ENCODE measurements at places on chromosomes 1 and 21.

GRCh38 chr1:51973587-51974474, 16.7 kb downstream of the RAB3B start:
- DNase-seq, result no peak

DNA sequence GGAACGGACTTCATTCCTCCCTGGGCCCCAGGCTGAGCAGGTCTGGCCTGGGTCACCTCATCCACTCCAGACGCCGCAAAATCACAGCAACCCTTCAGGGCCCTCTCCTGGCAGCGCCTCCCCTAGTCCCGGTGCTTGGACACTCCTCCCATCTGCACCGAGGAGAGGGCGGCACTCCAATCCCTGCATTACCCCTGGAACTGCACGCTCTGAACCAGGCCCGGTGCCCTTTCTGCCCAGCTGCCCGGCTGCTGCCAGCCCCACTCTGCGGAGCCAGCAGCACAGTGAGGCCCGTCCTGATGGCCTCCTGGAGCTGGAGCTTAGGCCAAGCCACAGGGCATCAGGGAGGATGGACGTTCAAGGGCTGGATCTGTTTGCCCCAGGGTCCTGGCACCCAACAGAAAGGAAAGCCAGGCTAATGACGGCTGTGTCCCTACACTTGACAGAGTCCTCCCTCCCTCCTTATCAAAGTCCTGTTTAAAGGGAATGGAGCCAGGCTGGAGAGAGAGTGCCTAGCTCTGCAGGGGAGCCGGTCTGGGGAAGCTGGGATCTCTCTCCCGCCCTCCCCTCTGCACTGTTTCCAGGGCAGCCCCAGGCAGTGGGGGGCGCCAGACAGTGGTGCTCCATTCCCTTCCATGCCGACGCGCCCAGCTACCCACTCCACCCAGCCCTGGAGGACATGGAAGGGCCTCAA, 12.7 kb downstream of the COL6A2 start:
- no peak for DNase-seq

DNA sequence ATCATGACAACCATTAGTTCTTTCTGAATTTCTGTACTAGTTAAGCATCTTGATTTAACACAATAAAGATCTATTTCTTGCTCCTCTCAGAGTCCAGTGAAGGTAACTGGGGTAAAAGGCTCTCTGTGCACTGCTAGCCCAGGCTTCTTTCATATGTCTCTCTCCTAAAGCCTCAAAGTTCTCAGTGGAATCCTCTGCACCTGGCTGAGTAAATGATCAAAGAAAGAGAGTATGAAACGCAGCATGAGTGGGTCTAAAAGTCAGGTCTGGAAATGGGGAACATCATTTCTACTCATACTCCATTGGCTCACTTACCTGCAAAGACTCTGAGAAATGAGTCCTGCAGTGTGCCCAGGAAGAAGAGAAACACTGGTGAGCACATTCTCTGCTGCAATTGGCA, 418.5 kb downstream of the PTPRC start:
- DNase-seq, result no peak

- no peak for DNase-seq
Measured at GRCh38 chr1:153470707-153471106, 10.3 kb upstream of the S100A7 start.

DNA sequence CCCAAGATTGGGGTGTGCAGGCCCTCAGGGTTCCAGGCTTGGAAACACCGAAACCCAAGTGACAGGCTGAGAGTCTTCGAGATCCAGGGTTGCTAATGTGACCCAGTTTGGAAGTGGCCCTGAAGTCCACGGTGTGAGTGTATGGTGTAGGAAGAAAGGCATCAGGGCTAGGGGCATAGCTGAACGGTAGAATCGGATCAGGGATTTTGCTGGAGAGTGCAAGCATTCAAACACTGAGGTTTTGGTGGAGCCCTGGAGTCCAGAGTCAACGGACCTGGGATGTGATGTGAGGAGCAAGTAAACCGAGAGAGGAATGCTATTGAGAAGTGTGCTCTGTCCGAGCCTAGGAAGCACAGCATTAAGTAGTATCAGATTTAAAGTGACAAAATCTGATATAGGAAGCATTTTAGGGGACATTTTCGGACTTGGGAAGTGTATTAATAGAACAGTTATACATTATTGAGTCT, 958 bp downstream of the NFYC start:
- peak; percentile 47 for DNase-seq

DNA sequence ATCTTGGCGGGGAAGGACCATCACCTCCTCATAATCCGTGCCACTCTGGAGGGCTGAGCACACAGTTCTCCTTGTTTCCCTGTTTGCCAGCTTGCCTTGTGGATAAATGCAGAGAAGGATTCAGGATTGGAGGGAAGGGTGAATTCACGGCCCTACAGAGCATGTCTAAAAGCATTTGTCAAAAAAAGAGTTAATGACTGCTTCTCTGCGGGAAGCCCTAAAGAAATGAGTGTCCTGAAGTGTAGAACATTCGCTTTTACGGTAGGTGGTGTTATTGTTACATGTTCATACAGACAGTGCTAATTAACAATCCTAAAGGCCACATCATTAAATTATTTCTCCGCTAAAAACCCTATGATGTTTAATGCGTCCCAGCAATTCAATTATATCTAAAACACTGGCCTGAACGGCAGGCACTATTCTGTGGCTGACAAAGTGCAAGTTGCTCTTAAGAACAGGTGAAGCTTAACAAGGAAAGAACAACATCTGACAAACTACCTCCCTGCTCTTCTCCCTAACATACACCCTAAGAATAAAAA, 112.3 kb upstream of the NFIA start:
- DNase-seq, result no peak

- no peak for DNase-seq
Measured at GRCh38 chr1:114468710-114469468, 42.1 kb downstream of the TRIM33 start.

DNA sequence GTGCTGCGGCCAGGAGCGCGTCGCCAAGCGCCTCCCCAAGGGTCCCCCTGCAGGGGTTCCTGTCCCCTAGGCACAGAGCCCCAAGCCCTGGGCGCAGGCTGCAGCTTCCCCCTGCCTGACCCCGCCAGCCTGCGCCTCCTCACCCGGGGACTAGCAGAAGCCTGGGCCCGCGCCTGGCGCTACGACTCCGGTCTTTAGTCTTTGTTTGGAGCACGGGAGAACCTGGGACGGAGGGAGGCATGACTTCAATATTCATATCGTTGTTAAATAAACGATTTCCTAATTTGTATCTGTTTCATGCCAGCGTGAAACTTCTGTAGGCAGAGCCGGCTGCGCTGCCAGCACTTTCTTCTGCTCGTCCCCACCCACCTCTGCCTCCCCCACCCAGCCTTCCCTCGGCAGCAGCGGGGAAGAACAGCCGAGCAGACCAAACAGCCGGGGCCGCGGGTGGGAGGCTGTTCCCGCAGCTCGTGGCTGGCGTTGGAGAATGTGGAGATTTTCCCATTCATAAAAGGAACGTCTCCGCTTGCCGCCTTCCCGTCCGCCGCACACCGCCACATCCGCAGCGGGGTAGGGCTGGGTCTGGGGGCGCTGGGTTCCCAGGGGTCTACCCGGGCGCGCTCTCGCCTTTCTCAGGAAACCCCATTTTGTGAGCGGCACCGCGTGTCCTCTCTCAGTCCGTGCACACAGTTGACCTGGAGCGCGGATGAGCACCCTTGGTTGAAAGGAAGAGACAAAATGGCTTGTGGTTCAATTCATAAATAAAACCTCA, 777 bp upstream of the TRIM67 start:
- DNase-seq, result no peak

- DNase-seq, result no peak
Measured at GRCh38 chr1:226888021-226888420, 17.6 kb downstream of the PSEN2 start.

GRCh38 chr21:39630827-39631226, 18.1 kb downstream of the B3GALT5 start:
- no peak for DNase-seq

DNA sequence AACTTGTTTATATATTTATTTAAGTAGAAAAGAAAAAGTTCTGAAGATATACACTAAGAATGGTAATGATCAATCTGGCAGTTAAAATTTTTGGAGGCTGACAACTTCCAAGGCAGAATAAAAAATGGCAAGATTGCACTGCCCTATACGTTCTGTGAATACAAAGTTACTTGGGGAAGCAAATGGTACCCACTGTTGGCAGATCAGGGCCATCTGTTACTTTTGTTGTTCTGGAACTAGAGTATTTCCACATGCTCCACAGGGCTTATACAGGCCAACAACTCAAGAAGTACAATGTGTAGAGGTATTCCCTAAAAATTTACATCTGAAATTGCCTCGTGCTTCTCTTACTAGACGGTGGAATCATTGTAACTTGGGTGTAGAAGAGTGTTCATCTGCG, 53.2 kb downstream of the AHCTF1 start:
- no peak for DNase-seq

GRCh38 chr1:215599418-215600074, 32.4 kb downstream of the KCTD3 start:
- peak; percentile 8 for DNase-seq

- no peak for DNase-seq
Measured at GRCh38 chr1:172381946-172382345, 38.5 kb upstream of the C1orf105 start.

GRCh38 chr1:21239221-21239620, 51.0 kb downstream of the ECE1 start:
- no peak for DNase-seq

DNA sequence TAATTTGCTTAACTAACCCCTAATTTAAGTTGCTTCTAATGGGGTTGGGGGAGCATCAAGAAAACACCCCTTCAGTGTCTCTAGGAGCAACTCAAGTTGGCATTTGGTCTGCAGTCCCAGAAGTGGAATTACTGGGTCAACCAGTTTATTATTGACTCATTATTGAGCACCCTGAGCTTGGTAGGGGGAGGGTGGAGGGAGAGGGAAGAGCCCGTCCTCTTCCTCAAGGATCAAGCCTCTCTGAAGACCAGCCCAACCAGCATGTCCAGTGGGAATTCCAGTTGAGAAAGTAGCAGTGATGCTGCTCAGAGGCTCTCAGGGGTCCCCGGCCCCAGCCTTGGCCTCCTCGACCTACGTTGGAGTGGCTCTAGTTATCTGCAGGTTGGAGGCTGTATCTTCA, 2.1 kb upstream of the PLA2G2F start:
- no peak for DNase-seq

- peak; percentile 36 for DNase-seq
Measured at GRCh38 chr1:67832737-67833601, at the start of gene GNG12. GNG12 (minus strand) TSS chr1:67833467; CDS start chr1:67707686, 125,781 bp downstream.

DNA sequence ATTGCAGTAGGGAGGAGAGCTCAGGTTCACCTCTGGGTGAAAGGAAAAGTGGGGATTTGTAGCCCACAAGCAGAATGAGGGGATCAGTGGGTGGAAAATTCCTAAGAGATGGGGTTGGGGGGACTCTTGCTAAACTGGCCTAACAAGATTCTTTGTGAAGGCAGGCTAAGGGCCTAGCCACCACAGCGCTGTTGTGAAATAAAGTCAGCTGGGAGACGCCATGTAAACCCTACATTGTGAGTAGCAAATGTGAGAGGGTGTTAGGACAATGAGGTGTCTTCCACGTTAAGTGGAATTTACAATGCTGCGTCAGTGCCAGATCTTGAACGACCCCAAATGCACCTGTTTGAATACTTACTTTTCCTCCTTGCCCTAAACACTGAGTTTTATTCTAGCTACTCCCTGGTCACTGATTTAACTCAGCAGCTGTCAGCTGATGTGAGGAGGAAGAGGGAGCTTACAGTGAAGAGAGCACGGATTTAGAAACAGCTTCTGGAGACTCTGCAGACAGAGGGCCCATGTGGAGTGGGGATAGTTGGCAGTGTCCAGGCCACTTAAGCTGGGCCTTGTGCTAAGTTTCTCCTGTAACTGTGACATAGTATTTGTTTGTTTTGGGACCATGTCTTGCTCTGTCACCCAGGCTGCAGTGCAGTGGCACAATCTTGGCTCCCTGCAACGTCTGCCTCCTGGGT, 17.3 kb downstream of the PDPN start:
- DNase-seq, result no peak

DNA sequence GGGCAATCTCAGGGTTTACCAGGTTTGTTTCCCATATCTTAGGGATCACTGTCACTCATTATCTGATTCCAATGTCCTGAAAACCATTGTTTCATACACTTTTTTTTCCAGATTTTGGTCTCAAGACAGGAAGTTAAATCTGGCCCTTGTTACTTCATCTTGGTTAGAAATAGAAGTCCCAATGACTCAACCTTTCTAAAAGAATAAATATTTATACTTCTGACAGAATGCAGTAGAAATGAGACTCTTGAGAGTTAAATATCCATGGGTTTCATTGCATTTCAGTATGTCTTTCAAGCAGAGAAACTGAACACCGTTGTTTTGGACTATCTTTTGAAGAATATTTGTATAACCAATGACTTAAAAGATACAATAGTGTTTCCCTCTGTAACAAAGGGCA, 19.8 kb upstream of the VCAM1 start:
- no peak for DNase-seq

- DNase-seq, result peak; percentile 28
Measured at GRCh38 chr1:45685308-45686014, 872 bp downstream of the GPBP1L1 start.

DNA sequence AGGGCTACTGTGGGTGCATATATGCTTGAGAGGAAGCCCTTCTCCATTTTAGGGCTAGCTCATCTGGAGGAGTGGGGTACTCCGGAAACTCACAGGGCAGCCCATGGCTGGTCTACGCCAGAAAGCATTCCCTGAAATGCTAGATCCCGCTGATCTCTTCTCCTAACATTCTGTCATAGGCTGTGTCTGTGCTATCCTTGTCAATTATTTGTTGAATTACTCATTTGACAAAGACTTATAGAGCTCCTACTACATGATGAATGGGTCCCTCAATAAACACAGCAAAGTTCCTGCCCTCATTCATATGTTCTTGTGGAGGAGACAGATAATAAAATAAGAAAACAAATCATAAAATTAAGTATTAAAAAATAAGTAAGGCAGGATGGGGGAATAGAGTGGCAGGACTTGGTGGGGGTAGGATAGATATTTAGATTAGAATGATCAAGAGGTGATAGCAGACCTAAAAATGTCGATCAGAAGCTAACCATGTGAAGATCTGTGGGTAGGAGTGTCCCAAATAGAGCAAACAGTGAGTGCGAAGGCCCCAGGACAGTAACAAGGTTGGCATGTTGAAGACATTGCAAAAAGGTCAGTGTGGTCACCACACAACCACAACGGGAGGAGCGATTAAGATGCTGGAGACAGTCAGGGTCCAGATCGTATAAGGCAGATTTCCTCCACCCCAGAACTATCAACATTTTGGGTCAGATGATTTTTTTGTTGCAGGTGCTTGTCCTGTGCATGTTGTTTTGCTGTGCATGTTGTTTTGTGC, 13.2 kb downstream of the NGF start:
- DNase-seq, result no peak

GRCh38 chr1:203582568-203582967, 44.1 kb upstream of the ATP2B4 start:
- DNase-seq, result no peak

DNA sequence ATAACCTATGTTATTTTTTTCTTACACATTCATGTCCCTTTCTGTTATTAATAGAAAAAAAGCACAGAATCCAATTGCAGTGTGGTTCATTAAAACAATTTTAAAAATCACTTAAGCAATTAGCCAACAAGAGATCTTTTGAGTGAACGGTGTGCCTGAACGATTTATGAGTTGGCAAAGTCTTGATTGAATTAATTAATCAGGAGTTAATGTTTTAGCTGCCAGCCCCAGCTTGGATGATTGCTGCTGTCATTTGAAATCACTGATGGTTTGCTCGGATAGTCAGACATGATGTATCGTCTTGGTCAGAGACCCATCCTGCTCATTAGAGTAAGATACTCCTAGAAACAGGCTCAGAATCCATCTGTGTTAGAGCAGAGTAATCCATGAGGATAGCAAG, 158.3 kb upstream of the GALNT2 start:
- DNase-seq, result no peak

- DNase-seq, result no peak
Measured at GRCh38 chr1:119595606-119596005, 52.5 kb downstream of the ZNF697 start.

All from Kasumi-1 (cell line).